ENCODE measurements at places on chromosomes 3 and 15.

- no peak for DNase-seq
Observed at GRCh38 chr3:9450126-9450525, 52.7 kb downstream of the SETD5 start.

GRCh38 chr3:71599416-71599815 lies 15.9 kb upstream of the FOXP1 start:
- no peak for DNase-seq

DNA sequence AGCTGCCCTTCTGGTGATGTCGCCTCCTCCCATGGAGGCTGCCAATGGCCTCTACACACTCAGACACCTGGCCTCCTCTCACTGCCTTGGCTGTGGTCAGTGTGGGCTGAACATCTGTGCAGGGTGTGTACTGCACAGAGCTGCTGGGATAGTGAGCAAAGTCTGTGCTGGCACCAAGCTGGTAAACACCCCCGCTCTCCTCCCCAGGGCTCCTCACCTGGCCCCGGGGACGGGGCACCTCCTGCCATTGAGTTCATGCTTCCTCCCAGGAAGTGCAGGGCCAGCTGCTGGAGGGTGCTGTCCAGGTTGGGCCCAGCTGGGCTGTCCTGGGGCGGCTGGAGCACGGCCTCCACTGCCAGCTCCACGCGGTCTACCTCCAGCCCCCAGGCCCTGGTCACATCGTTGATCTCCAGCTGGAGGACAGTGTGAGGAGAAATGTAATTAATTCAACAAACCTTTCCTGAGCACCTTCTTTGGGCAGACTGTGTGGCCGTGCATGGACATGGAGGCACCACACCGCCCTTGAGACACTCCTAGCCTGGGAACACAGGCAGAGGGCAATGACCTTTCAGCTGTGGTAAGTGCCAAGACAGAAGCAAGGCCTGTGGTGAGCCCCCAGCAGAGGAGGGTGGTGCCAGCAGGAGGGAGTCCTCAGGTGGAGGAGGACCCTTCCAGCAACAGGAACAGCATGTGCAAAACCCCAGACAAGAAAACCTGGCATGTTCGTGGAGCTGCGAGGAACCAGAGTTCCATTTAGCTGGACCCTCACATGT lies 6.8 kb downstream of the STOML1 start:
- peak; percentile 63 for DNase-seq

DNA sequence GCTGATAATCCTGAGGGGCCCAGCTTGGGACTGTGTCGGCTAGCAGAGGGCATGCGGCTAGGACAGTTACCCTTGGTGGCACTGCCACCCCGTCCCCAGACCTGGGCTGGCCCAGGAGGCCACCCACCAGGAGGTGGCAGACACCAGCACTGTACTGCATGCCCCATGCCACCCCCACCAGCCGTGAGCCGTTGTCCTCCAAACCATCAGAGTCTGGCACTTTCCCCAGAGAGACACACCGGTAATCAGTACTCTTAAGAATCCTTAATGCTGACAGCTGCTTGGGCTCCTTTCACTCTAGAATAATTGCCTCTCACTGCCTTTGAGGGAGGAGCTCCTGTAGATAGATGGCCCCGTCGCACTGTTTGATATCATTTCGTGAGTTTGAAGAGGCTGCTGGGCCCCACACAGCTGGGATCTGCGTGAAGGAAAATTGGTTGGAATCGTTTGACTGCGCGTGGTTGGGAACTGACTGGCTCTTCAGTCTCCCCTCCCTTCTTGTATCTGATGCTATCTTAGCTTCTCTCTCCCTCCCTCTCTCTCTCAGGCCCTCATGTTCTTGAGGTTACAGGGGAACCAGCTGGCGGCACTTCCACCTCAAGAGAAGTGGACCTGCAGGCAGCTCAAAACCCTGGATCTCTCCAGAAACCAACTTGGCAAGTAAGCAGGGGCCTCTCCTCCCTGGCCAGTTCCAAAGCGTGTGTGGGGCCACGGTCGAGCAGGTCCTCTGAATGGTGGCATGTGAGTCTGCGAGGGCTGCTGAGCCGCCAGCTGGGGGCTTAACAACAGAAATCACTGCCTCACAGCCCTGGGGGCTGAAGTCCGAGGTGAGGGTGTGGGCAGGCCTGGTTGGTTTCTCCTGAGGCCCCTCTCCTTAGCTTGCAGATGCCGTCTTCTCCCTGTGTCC lies 94.9 kb downstream of the LRRK1 start:
- peak; percentile 72 for DNase-seq

GRCh38 chr3:143896486-143896885 lies 48.2 kb upstream of the SLC9A9 start:
- no peak for DNase-seq

DNA sequence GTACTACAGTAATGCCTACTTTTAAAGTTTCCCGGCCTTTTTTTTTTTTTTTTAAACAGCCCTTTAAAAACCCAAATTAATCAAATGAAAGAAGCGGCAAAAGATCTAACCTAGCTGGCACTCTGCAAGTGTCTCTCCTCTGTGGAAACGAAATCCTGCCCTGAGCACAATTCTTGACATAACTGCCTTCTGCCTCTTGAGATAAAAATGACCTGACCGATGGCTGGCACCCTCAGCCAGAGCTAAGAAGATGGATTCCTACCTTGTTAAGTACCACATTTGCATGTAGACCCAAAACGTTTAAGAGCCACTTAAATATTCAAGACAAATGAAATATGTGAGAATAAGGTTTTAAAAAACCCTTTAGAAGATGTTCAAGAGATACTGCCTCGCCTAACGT lies 16.6 kb upstream of the SLC12A8 start:
- DNase-seq = no peak

DNA sequence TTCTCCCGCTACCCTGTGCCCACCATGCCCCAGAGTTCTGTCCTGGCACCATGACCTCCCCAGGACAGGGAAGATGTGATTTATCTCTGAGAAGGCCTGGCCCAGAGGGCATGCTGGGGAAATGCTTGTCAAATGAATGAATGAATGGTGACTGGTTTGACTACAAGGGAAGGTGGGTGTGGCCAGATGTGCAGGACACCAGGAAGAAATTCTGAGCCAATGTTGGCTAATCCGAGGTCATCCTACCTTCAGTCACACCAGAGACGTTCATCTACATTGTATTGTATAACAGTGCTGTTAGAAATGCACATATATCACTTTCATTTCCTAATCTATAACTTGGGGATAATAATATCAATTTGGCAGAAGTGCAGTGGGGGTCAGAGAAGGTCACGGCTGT lies 138.4 kb downstream of the FAM43A start:
- no peak for DNase-seq

- DNase-seq = no peak
Observed at GRCh38 chr3:51646091-51646490, 25.0 kb upstream of the TEX264 start.

DNA sequence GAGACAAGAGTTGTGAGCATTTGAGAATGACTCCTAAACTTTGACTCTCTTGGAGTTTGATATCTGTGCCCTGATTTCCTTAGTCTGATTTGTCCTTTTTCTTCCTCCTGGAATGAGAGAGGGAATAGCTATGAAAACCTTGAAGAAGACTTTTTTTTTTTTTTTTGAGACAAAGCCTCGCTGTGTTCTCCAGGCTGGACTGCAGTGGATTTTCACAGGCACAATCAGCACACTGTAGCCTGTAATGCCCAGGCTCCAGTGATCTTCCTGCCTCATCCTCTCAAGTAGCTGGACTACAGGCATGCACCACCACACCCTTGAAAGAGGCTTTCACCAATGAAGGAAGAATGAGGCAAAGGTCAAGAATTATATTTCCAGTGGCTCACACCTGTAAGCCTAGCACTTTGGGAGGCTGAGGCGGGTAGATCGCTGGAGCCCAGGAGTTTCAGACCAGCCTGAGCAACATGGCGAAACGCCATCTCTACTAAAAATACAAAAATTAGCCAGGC lies 10.3 kb upstream of the ARGFX start:
- DNase-seq = no peak

Measured in posterior vena cava (tissue), 2 donors.